ENCODE measurements at places on chromosomes 4 and X. TPM values are rescaled to one million over a fixed set of nuclear protein-coding genes. Genes with fewer than 3 reads are reported as not detected.

- H3K36me3 ChIP-seq = no peaks in the 10 kb centered on the region
- H3K27ac ChIP-seq = no peak overlapping the region
- H3K4me1 ChIP-seq = no peaks in the 10 kb centered on the region
- DNase-seq = peak; percentile 31
Observed at GRCh38 chrX:40945361-40945713, 139.9 kb upstream of the USP9X start.

LONRF3 gene
- total RNA-seq = 28.5 TPM

MRPL1 gene
- 4.1 TPM for total RNA-seq

DNA sequence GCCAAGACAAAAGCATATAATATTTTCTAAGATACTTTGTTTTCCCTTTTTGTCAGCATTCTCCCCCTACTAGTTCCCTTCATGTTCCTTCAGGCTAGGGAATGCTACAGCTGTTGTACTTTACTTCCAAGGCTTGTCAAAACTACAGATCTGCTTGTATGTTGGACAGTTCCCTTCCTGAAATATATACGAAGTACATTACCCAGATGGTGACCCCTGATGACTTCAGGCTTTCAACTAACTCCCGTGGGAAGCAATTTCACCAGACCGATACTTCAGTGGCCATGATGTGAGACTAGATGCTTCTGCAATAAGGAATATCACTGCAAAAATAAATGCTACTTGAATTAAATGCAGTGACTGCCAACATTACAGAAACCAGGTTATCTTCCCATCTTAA lies 332.8 kb downstream of the SH2D1A start:
- H3K27ac ChIP-seq = no peak overlapping the region
- no peak overlapping the region for H3K4me3 ChIP-seq
- H3K27me3 ChIP-seq = no peaks in the 10 kb centered on the region
- H3K4me1 ChIP-seq = no peaks in the 10 kb centered on the region

CBLL2 gene
- total RNA-seq = not detected

DNA sequence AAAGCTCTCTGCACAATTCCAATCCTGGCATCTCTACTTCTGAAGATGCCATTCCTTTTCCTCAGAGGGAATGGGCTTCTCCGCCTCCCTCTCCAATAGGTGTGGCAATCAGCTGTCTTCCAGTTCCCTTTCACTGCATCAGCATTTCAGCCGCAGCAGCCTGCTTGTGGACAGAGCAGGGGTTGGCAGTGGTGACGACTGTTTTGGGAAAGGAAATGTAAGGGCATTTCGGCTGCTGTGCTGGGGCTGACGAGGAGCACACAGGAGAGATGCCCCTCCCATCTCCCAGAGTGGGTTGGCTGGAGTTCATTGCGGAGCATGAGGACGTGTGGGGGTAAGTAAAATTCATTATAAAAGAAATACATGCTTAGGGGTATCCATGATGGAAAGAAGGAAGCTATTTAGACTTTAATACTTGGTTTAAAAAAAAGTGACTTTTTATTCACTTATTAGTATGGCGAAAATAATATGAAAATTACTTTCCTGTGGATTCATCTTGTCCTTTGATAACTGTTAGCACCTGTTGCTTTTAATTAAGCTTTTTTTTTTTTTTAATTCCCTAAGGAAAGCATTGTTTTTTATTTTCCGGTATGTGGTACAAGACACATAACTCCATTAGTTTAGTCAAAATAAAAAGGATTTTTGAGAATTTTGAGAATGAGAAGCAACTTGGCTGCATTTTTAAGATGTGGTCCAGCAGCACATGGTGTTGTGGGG lies at the start of gene LIMCH1:
Gene LIMCH1, plus strand, starts transcription at position 141 of the 717 bp plus-strand sequence. CDS start 67,839 bp downstream, outside the sequence.
- H3K4me3 ChIP-seq = peak within 1 kb of the TSS; percentile 23
- peak within 1 kb of the TSS; percentile 57 for H3K27ac ChIP-seq
- H3K27me3 ChIP-seq = no peaks in the 10 kb centered on the region
- peak; percentile 39 for DNase-seq
- H3K36me3 ChIP-seq = no peaks in the 10 kb centered on the region

DNA sequence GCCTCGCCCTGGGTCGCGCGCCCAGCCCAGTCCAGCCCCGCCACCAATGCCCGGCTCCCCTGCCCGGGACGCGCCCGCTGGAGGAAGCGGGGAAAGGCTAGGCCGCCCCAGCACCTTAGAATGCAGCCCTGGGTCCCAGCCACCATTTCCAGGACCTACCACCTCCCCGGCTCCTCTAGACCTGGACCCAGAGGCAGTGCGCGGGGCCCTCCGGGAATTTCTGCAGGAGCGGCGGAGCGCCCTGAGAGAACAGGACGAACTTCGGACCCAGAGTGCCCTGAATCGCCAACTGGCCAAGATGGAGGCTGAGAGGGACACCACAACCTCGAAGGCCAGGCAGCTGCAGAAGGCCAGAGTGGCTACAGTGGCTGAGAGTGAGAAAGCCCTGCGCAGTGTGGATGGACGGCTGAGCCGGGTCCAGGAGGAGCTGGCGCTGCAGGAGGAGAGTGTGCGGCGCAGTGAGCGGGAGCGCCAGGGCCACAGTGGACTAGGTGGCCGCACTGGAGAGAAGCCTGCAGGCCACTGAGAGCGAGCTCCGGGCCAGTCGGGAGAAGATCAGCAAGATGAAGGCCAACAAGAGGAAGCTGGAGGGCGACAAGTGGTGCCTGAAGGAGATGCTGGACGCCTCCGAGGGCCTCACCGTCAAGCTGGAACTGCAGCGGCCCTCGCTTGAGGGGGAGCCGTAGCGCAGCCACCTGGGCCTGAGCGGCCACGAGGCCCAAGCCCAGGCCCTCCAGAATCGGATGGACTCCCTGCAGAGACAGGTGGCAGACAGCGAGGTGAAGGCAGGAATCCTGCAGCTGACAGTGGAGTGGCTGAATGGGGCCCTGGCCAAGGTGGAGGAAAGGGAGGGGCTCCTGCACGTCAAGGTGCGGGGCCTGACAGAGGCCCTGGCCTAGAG lies 15.5 kb downstream of the SMIM10L2A start:
- no peak for DNase-seq
- H3K27me3 ChIP-seq = no peaks in the 10 kb centered on the region
- H3K4me3 ChIP-seq = no peak overlapping the region

DNA sequence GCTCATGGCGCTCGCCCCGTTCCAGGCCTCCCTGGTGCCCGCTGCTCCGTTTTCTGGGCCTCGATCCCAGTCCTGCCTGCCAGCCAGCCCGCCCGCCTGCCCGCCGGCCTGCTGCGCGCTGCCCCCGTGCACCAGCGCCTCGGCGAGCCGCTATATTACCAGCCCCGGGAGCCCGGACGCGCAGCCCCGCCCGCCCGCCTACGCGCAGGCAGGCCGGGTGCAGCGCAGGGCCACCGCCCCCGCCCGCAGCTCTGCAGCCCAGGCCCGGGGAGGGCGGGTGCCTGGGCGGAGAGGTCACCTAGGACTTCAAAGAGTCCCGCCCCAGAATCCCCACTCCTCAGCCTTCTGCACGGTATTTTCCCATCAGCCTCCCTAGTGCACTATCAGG lies at the start of gene MAOB:
Gene MAOB, minus strand, starts transcription at position 157 of the 388 bp plus-strand sequence. Its CDS starts 151 bp downstream, at position 6.
- H3K36me3 ChIP-seq = no peaks in the 10 kb centered on the region
- H3K27ac ChIP-seq = peak within 1 kb of the TSS; percentile 24
- H3K4me1 ChIP-seq = no peaks in the 10 kb centered on the region
- DNase-seq = peak; percentile 87
- H3K4me3 ChIP-seq = no peak within 1 kb of the TSS

GRCh38 chr4:176593943-176594342 lies 198.8 kb downstream of the VEGFC start:
- DNase-seq = no peak
- no peak overlapping the region for H3K4me3 ChIP-seq
- H3K36me3 ChIP-seq = no peaks in the 10 kb centered on the region
- H3K4me1 ChIP-seq = no peaks in the 10 kb centered on the region
- H3K27me3 ChIP-seq = no peaks in the 10 kb centered on the region

- no peak overlapping the region for H3K27ac ChIP-seq
- H3K36me3 ChIP-seq = no peaks in the 10 kb centered on the region
- no peaks in the 10 kb centered on the region for H3K27me3 ChIP-seq
- H3K4me1 ChIP-seq = no peaks in the 10 kb centered on the region
- H3K4me3 ChIP-seq = no peak overlapping the region
Observed at GRCh38 chr4:183561905-183562304, 57.0 kb downstream of the ING2 start.

- H3K36me3 ChIP-seq = no peaks in the 10 kb centered on the region
- H3K27me3 ChIP-seq = no peaks in the 10 kb centered on the region
- no peak overlapping the region for H3K27ac ChIP-seq
- DNase-seq = no peak
- no peak overlapping the region for H3K4me3 ChIP-seq
Observed at GRCh38 chrX:20060961-20061748, 55.6 kb downstream of the MAP7D2 start.

- H3K4me3 ChIP-seq = no peak overlapping the region
- H3K4me1 ChIP-seq = no peaks in the 10 kb centered on the region
- H3K27me3 ChIP-seq = no peaks in the 10 kb centered on the region
- H3K27ac ChIP-seq = no peak overlapping the region
- H3K36me3 ChIP-seq = no peaks in the 10 kb centered on the region
Observed at GRCh38 chr4:11416071-11416766, 12.5 kb downstream of the HS3ST1 start.
